ENCODE measurements at places on chromosomes 16 and 17.

DNA sequence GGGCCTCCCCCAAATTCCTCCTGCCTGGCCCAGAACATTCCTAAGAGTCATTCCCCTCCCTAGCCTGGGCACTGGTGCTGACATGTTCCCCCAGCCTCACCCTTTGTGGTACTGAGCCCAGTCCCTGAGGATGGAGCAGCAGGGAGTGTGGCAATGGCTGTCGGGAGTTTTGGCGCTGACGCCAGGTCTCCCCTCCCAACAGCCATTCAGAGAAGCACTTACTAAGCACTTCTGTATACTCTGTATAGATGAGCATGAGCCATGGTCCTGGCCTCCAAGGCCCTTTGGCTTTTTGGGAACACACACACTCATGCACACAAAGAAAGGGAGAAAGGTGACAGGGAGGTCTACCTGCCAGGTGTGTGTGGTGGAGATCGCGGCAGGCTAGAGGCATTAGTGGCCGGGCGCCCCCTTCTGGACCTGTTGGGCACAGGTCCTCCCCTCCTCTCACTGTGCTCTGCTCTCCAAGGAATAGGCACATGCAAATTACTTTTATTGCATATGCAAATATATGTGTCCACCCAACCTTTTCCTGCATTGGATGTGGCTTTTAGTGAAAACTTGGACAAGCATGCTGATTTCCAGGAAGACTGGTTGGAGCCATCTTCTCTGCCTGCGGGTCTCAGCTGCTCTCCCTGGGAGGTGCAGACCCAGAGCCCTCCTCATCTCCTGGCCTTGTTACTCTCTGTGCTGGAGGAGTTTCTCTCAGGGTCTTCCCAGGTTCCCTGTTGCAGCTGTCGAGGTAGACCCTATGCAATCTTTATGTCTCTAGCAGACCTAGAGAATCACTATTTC, 17.4 kb upstream of the C17orf107 start:
- DNase-seq, result no peak

DNA sequence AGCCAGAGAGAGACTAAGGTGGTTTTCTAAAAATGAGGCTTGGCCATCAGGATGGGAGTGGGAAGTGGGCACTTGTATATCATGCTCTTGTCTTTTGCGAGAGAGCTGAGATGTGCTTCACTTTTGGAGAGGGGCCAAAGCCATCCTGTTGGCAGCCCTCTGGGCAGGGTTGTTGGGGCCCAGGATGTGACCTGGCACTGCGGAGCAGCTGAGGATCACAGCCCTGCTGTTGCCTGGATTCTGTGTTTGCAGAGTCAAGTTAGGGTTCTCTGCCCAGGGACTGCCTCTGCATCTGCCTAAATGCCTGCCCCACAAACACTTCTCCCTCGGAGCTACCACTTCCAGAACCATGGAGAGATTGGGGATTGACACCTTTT, 71.2 kb downstream of the PLD6 start:
- DNase-seq, result peak; percentile 43

GRCh38 chr17:65085397-65085796, 28.9 kb upstream of the GNA13 start:
- DNase-seq, result no peak

- no peak for DNase-seq
These were observed 31.9 kb downstream of the KIFC3 start for GRCh38 chr16:57770361-57770760.

GRCh38 chr17:50221864-50222545, 20.6 kb upstream of the COL1A1 start:
- DNase-seq, result no peak

GRCh38 chr16:4367393-4367856, 4.2 kb upstream of the VASN start:
- no peak for DNase-seq
